CD4-positive, alpha-beta T cell treated with Interleukin-10 for 1 hour (primary cell): ENCODE measurements at places on chromosomes 7 and 10.

DNA sequence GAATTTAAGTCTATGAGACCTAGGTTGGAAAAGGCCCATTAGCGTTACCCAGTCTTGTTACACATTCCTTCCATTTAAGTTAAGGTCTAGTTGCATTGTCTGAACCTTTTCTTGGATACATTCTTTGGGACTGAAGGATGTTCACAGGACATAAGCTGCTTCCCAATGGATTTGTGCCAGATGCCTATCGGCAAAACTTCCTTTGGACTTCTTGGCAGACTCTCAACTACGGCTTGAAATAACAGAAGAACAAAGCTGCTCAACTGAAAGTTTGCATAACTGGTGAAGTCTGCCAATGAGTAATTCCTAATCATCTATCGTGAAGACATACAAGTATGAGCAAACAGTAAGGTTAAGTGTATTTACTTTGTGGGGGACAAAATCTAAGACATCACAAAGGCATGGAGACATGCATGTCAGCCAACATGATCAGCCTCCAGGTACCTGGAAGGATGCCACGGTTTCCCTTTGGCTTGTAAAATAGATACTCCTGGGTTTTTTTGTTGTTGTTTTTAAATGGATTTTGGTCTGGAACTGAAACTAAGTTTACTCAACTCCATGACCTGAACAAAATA lies 35.4 kb downstream of the MALSU1 start:
- DNase-seq = no peak

GRCh38 chr7:38671911-38672905 lies 41.0 kb upstream of the AMPH start:
- DNase-seq = no peak

DNA sequence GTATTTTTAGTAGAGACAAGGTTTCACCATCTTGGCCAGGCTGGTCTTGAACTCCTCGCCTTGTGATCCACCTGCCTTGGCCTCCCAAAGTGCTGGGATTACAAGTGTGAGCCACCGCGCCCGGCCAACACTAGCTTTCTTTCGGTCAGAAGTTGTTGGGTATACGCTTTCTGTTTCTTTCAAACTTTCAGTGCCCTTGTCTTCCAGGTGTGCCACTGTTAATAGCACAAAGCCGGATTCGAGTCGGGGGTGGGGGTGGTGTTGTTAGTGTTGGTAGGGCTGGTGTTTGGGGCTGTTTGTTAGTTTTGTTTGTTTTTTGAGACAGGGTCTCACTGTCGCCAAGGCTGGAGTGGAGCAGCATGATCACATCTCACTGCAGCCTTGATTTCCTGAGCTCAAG lies 33.8 kb upstream of the NANOS1 start:
- no peak for DNase-seq

- DNase-seq = no peak
These were observed 450.6 kb downstream of the DNAJB9 start for GRCh38 chr7:109020251-109020650.

- no peak for DNase-seq
These were observed 435.6 kb upstream of the NPVF start for GRCh38 chr7:25663877-25664276.

DNA sequence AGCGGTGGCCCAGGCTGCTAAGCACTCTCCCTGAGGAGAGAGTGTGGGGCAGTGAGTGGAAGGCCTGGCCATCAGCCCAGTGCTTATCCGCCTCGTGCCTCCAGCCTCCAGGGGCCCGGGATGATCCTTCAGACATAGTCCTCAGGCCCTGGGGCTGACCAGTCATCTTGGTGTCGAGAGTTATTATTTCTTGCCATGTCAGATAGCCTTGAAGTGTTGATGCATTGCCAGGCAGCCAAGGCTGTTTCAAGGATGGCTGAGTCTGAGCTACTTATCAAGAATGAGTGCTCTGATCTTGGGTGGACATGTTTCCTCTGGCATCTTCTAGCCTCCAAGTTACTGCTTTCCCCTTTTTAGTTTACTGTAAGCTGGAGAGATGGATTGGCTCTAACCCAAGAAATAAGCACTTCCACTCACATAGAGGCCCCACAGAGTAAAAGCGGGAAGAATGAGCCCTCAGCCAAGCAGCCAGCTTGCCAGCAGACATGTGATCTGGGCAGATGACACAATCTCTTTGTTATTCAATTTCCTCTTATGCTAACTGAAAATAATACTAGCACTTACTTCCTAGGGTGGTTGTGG lies 136.5 kb upstream of the NAMPT start:
- peak; percentile 13 for DNase-seq
